Ureter (tissue), 1 donor: ENCODE measurements at places on chromosomes 4 and X. TPM values are rescaled to one million over a fixed set of nuclear protein-coding genes. Genes with fewer than 3 reads are reported as not detected.

Gene NBDY
- 79.3 TPM for total RNA-seq

Gene UGT8
- 2.2 TPM for total RNA-seq

Gene SERTM2
- 5.6 TPM for total RNA-seq

Gene CXCL8
- total RNA-seq: 0.44 TPM

Gene MAGEA1
- total RNA-seq: not detected

Gene USP17L21
- not detected for total RNA-seq

Gene SPINK2
- total RNA-seq: not detected

Gene RPS6KA6
- total RNA-seq: 10.4 TPM

Gene UGT2B15
- total RNA-seq: 0.47 TPM

Gene ITM2A
- total RNA-seq: 42.2 TPM

Gene SLC2A9
- total RNA-seq: 67.5 TPM

Gene MTNR1A
- total RNA-seq: not detected
